ENCODE measurements at places on chromosomes 2 and 18.

DNA sequence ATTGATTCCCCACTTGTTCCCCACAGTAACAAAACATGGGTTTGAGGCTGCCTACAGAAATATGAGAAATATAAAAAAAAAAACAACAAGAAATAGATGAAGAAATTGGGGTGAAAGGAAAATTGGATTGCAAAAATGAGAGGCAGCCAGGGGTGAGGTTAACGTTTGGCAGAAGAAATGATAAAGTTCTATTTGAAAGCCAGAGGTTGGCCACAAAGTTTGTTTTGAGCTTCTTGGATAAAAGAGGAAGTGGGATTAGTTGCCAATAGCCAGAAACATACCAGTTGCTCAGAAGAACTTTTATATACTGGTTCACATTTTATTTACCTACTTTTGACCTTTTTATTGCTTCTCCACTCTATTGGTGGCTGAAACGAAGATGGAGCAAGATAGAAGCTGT is 67.5 kb downstream of the FASTKD2 start:
- DNase-seq: no peak

- DNase-seq: no peak
Observed at GRCh38 chr2:61210332-61210981, 48.5 kb downstream of the C2orf74 start.

- DNase-seq: no peak
Observed at GRCh38 chr18:28961669-28962228, 784.8 kb upstream of the CDH2 start.

GRCh38 chr2:169464882-169465281 is 14.4 kb upstream of the BBS5 start:
- DNase-seq: no peak

GRCh38 chr2:222866358-222866960 is 5.6 kb downstream of the ACSL3 start:
- DNase-seq: no peak

DNA sequence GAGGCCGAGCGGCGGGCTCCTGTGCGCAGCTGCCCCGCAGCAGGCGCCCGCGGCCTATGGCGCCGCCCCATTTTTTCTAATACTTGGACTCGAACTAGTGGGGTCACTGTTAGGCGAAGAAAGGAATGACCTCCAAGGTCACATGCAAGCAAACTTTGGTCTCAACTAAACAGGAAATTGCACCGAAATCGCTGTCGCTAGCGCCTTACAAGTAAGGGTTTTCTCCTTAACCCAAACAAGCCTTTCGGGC is 339 bp downstream of the ACAA2 start:
- DNase-seq: no peak

DNA sequence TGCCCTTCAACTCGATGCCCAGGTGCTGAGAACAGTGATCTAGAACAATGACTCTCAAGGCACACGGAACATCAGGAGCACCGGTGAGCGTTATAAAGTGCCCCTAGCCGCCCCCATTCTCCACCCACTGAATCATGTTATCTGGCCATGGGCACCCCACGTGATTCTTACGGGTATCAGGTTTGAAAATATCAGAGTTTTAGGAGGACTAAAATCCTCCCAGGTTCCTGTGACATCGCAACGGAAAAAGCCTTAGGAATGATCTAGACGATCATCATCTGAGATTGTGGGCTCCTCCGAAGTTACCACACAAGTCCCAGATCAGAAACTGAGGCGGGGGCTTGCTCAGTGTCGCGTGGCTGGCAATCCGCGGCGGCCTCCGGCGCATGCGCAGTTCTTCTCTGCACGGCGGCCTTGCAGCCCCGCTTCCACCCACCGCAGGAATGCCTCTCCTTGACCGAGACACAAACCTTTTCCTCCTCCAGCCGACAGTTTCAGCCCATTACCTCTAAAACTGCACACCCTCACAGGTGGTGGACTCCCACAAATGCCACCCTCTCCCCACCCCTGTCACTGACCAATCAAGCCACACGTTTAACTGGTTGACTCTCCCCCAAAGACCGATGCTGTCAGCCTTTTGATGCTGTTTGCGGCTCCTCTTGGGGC is 5.8 kb upstream of the MRPL33 start:
- peak; percentile 16 for DNase-seq

DNA sequence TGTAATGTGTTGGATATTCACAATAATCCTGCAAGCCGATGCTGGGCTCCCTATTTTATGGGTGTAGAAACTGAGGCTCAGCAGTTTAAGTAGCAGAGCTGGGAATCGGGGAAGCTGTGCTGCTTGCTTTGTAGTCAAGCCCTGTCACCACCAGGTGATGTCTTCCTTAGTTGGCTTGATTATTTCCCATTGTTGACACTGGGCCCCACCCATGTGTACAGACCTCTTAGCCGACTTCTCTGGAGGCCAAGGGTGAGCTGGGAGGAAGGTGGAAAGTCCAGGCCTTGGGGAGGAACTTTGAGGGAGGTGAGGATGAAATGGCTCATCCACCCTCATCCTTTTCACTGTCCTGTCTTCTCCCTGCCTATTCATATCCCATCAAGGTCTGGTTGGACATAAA is 60.0 kb downstream of the CAPN13 start:
- no peak for DNase-seq

DNA sequence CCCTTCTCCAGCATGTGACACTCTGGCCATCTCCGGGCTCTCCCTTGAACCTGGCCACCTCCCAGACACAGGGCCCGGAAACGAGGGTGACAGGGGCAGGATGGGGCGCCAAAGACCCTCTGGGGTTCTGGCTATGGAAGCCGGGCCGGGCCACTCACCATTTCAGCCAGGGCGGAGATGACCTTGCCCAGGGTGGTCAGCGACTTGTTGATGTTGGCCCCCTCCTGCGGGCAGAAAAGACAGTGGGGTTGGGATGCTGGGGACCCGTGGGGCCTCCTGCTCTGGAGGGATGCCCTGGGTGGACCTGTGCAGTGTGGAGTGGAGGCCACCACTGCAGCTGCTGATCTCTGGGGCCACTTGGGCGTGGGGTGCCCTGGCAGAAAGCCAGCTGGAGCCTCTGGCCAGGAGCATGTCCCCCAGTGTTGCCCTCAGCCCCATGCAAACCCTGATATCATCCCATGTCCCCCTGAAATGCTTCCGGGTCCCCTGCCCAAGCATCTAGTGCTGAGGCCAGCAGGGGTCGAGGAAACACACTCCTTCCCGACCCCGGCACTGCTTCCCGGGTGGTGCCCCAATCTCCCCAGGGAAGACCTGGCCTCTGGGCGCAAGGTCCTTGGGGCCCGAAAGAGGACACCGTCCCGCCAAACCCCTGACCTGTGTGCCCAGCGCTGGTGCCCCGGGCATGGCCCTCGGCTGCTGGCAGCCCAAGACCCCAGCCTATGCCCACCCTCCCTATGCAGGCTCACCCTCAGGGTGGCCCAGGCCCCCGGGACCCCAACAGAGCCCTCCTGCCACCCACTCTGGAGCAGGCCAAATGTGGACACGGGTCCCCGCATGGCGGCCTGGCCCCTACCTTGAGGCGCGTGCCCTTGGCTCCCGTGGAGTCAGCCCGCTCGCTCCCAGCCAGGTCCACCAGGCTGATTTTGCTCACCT is 36.9 kb downstream of the KIF1A start:
- DNase-seq: no peak

GRCh38 chr2:129904532-129905446 is 74.7 kb upstream of the RAB6C start:
- no peak for DNase-seq

GRCh38 chr2:64485331-64485730 is 31.4 kb downstream of the LGALSL start:
- no peak for DNase-seq

- DNase-seq: no peak
Observed at GRCh38 chr2:176985871-176986270, 226.7 kb upstream of the HNRNPA3 start.

DNA sequence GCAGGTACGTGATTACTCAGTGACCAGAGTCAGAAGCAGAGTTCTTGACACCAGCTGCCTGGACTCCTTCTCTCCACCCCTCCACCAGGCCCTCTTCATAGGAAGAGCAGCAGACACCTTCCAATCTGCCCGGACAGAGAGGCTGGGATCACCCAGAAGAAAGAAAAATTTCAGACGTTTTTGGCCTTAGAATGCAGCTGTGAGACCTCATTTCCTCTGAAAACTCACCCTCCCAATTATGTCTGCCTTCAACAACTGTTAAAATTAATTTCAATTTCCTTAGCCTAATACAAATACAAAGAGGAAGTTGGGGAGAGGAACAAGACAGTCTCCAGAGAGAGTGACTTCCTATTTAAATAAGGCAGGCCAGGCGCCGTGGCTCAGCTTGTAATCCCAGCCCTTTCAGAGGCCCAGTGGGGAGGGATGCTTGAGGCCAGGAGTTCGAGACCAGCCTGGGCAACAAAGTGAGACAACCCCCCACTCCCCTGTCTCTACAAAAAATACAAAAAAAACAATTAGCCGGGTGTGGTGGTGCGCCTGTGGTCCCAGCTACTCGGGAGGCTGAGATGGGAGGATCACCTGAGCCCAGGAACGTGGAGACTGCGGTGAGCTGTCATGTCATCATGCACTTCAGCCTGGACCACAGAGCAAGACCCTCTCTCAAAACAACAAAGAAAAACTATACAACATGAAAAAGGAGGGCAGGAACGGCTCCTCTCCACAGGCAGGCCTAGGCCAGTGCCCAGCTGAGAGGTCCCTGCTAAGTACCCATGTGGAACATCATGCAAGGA is 1.6 kb downstream of the SLC66A2 start:
- no peak for DNase-seq

GRCh38 chr2:10987439-10987838 is 75.7 kb downstream of the KCNF1 start:
- DNase-seq: no peak

GRCh38 chr18:7592305-7593071 is 25.4 kb downstream of the PTPRM start:
- no peak for DNase-seq

GRCh38 chr2:177098001-177098613 is 114.5 kb upstream of the HNRNPA3 start:
- no peak for DNase-seq

Measured in stimulated activated CD8-positive, alpha-beta memory T cell treated with anti-CD3 and anti-CD28 coated beads, Interleukin-7, amount 100 ng/mL, for 24 hours (primary cell).